Large intestine (tissue), 12 donors: ENCODE measurements at places on chromosomes 16 and 17.

GRCh38 chr16:914440-914839 lies 56.3 kb downstream of the LMF1 start:
- no peak for DNase-seq

- no peak for DNase-seq
These were observed 6.2 kb upstream of the ABCA8 start for GRCh38 chr17:68961214-68961882.

DNA sequence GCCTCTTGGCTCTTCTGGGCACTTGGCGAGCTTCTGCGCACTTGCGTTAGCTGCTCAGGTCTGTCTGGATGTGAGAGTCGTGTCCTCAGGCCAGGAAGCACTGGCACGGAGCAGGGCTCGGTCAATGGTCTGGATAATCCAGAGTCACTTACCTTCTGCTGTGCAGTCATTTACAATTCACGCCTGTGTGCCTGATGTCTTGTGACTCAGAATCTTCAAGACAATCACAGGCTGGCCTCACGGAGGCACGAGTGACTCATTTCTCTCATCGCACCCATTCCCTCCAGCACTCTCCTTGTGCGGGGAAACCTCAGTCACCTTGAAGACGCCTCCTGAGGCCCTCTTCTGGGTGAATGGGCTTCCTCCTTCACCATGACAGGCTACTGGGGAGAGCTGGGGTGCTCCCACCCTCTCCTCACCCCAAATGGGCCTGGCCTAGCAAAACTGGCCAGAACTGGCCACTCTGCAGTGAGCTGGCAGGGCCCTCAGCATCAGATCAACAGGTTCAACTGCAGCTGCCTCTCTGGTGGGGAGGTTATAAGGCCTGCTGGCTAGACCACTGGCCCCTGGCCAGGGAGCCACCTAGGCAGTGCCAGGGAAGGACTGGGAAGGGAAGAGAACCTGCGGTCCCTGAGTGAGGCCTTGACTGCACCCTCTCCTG lies 1.9 kb upstream of the CAPN15 start:
- peak; percentile 89 for DNase-seq

DNA sequence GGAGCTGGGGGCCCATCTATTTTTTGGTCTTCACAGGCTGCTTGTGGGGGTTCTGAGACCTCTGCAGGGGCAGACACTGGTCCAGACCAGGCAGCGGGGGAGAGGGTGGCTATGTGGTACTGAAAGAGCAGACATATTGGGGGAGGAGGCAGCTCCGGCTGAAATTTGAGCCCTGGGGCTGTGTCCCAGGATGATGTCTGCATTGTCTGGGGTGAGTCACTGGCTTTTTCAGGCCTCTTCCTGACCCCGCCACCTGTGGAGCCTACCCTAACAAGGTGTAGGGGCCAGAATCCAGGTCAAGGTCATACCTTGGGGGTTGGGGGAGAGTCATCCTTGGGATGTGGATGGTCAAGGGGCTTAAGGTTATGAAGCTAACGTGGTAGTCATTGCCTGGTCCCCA lies 2.4 kb downstream of the CORO6 start:
- no peak for DNase-seq

DNA sequence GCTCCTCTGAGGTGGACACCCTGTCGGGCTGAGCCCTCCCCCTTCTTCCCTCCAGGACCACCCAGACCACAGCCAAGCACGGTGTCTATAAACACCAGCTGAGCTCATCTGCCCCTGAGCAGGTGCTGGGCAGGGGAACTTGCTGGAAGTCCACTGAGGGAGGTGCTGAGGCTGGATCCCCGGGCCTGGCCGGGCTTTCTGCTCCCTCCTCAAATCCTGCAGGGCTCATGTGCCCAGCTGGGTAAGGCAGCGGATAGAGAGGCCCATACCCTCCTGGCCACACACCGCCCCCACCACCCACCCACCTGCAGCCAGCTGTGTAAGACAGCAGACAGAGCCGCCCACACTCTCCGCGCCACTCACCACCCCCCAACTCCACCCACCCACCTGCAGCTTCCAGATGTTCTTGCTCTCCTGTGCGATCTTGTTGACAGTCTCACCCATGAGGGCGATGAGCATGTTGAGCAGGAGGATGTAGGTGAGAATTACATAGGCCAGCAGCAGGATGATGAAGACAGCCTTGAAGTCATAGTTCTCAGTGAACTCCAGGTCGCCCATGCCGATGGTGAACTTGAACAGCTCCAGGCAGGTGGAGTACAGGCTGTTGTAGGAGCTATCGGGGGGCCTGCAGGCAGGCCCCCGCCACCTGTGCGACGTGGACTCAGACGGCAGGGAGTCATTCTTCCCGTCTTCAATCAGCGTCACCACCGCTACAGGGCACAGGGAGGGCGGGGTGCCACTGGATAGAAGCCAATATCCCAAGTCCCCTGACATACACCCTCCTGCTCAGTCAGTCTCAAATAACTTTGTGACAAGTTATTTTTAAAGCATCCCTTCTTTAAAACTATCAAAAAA lies 15.9 kb upstream of the TRPV3 start:
- DNase-seq: no peak

GRCh38 chr17:49029801-49030200 lies 32.6 kb downstream of the IGF2BP1 start:
- DNase-seq: no peak

GRCh38 chr17:81334987-81335772 lies 40.1 kb upstream of the SLC38A10 start:
- no peak for DNase-seq

DNA sequence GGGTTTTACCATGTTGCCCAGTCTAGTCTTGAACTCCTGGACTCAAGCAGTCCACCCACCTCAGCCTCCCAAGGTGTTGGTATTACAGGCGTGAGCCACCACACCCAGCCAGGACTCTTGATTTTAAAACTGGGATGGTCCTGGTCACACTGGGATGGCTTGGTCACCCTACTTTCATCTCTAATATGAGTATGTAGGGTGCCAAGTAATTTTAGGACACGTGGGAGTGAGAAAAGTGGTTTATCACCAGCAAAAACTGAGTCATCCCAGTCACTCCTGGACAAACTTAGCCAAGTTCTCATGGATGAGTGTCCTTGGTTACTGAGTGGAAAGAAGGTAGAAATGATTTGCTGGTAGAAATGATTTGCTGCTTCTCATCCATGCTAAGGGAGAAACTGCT lies 9.9 kb downstream of the CLEC19A start:
- no peak for DNase-seq

DNA sequence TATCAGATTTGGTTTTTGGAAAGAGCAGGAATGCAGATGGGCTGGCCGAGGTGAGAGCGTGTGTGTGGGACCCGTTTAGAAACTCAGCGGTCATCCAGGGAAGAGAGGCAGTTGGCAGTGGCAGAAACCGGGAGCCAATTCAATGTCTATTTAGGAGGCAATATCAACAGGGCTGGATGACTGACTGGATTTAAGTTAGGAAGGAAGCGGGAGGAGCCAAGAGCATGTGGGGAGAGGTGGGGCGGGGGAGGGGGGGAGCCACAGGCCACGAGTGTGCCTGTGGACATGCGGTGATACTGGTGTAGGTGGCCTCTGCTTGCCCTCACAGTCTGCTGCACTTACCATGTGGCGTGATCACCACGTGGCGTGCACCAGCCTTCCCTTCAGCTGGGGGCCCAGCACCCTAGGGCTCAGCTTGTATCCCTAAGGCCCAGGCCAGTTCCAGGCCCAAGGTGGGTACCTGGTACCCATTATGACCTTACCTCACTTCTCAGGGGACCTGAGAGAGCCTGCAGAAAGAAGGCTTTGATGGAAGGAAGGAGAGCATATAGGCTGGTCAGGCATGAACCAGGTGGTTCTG lies 10.8 kb upstream of the TPPP3 start:
- no peak for DNase-seq

GRCh38 chr17:41666237-41666641 lies 22.4 kb upstream of the EIF1 start:
- peak; percentile 73 for DNase-seq

DNA sequence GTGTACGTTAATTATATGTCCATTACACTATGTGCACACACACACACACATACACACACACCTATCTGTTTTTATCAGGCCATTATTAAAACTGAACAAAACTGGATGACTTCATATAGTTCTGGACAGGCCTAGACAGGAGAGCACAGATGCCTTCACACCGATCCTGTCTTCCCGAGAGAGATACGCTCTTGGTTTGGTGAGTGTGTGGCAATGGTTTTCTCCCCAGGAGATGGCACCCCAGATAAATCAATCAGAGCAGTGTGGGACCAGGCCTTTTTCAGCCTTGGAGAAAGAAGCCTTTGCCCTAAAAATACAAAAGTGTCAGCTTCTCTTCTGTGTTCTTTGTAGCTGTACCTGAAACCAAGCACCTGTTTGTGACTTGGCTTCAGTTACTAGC lies 83.7 kb downstream of the CPPED1 start:
- no peak for DNase-seq

DNA sequence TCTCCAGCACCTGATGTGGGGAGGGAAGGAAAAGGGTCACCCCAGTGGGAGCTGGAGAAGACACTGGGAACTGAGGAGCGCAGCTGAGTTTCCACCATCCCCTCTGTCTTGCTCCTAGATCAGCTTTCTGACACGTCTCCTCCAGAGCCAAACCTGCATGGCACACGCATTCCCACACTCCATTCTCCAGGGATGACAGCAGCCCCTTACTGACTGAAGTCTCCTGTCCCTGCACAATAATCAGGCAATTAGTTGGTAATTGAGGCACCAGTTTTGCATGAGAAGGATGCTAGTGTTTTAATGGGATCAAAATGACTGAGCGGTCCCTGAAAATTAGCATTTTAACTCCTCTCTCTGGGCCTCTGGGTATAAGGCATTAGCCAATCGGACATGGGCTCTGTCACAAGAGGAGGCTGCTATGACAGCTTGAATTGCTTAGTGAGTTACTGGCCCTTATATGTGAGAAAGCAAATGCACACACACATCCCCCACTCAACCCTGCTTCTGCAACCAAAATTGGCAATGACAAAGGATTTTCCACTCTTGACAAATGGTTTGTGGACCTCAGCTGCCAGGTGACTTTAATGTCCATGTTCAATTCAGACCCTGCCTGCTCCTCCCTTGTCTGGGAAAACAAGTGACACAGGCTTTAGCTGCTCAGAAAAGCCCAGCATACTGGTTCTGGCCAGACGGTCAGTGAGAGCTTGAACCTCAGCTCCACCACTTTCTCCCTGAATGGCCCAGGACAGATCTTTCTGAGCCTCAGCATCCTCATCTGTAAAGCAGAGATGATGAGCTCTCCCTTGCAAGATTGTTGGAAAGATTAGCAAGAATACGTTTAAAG lies 57.2 kb upstream of the SREBF1 start:
- no peak for DNase-seq

- no peak for DNase-seq
These were observed 171.8 kb upstream of the FOXF1 start for GRCh38 chr16:86338403-86339115.

- no peak for DNase-seq
These were observed 3.1 kb downstream of the CACNB1 start for GRCh38 chr17:39194089-39194984.

- DNase-seq: no peak
These were observed 51.2 kb upstream of the MED9 start for GRCh38 chr17:17425591-17425990.

GRCh38 chr16:82067042-82067803 lies 32.2 kb downstream of the HSD17B2 start:
- peak; percentile 78 for DNase-seq

GRCh38 chr16:785563-786535 lies 2.3 kb downstream of the RPUSD1 start:
- DNase-seq: no peak

GRCh38 chr16:79592186-79592585 lies 8.4 kb downstream of the MAF start:
- no peak for DNase-seq

DNA sequence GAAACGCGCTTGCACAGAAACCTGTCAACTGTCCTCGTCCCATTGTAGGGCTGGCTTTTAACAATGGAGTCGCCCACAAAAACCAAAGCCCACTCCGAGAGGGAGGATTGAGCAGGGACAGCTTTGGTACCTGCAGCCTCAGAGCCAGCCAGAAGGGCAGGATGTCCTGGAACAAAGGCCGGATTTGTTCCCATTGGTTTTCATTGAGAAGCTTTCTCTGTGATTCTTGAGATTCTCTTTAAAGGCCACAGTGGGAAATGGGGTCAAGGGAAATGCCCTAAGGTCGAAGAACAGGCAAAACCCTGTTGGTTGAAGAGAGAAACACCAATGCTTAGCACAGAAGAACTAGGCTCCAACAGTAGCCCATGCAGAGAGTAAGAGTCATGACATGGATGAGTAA lies 65.4 kb downstream of the C16orf78 start:
- no peak for DNase-seq

GRCh38 chr17:4934173-4934979 lies 2.3 kb downstream of the GP1BA start:
- DNase-seq: peak; percentile 26

DNA sequence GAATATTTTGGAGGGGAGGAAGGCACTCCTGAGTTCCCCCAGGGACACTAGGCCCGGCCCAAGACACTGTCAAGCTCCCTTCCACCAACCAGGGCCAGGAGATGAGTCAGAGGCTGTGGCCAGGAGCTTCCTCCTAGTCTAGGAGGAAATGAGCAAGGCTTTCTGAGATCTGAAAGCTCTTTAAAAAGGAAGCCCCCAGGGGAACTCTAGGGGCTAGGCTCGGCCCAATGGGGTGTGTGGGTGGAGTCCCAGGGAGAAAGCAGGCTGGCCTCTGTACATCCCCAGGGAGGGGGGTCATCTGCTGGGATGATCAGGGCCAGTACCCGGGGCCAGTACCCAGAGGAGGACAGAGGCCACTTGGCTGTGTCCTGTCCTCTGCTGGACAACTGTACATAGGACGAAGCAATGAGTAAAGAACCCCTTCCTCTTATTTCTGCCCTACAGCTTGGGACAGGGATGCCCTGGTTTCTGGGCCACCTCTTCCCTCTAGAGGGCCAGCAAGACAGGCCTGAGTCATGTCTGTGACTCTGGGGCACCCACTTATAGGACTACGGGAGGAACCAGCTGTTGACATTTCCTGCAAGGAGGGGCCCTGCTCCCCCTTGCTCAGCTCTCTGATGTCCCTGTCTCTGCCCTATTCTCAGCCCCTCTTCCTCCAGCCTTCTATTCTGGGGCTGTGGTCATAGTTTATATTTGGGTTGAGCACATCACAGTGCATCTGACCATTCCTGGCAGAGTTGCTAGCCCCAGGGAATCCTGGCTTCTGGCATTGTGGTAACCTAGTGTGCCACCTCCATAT lies 2.7 kb downstream of the FHOD1 start:
- DNase-seq: no peak

DNA sequence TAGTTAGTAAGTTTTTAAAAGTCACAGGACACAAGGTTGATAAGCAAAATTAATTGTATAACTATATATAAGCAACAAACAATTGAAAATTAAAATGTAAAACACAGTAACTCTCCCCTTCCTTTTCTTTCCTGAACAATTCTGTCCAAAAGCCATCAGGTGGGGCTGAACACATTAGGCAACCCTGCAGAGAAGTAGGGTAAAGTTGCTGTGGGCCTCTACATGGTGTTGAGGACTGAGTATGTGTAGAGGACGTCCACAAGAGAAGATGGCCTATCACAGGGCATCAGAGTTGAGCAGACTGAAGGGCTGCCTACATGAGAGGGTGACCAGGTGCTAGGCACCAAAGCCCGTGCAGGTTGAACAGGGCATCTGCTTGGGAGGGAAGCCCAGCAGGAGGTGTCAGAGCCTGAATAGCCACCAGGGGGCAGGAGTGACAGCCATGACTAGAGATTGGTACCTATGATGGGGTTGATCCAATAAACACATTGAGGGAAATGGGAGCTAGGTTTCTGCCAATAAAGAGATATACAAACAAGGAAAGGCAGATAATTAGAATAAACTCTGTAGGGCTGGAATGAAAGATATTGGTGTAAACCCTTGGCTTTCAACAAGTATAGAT lies 415.1 kb downstream of the NPIPA8 start:
- peak; percentile 5 for DNase-seq
